ENCODE measurements at places on chromosomes 11 and 22.

GRCh38 chr11:109914038-109914437, 179.2 kb upstream of the ZC3H12C start:
- DNase-seq: no peak

DNA sequence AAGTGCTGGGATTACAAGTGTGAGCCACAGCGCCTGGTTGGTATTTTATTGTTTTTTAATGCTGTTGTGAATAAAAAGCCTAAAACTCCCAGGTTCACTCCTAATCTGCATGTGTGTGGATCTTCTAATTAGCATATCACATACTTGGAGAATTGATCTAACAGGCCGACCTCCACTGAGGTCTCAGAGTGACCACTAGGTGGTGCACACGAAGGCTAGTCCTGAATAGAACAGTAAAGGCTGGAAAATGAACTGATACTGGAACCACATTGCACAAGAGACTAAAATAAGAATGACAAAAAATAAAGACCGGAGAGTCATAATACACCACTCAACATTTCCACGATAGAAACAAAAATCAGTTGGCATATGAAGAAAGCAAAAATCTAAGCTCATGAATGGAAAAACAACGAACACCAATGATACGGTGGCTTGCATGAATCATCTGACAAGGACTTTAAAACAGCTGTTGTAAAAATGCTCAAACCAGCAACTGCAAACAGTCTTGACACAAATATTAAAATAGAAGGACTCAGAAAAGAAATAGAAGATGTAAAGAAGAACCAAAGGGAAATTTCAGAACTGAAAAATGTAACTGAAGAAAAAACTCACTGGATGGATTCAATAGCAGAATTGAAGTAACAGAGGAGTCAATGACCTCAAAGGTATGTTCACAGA, 19.2 kb downstream of the PIM3 start:
- DNase-seq: no peak

DNA sequence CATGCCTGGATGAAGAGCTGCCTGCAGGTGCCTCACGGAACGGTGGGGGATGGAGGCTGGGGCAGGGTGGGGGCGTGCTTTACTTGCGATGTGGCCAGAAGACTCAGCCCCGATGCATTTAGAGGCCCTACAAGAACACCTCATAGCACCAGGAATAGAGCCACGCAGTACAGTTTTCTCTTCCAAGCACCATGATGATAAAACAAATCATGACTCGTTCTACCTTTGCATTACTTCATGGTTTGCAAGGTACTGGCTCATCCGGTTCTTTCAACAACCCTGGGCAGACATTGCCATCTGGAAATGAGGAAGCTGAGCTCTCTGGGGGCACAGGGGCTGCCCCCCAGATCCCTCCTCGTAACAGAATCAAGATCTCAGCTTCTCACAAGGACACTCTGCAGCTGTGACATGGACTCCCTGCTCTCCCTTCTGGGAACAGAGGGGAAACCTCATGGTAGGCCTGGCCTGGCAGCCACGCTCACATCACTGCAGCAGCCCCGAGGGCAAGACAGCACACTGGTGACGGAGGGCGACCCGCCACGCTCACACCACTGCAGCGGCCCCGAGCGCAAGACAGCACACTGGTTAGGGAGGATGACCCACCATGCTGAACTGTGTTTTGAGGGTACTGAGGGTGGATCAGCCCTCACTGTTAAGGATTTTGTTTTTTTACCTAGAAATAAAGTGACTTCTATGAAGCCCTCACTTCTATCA, 46.9 kb downstream of the PHF21B start:
- no peak for DNase-seq

DNA sequence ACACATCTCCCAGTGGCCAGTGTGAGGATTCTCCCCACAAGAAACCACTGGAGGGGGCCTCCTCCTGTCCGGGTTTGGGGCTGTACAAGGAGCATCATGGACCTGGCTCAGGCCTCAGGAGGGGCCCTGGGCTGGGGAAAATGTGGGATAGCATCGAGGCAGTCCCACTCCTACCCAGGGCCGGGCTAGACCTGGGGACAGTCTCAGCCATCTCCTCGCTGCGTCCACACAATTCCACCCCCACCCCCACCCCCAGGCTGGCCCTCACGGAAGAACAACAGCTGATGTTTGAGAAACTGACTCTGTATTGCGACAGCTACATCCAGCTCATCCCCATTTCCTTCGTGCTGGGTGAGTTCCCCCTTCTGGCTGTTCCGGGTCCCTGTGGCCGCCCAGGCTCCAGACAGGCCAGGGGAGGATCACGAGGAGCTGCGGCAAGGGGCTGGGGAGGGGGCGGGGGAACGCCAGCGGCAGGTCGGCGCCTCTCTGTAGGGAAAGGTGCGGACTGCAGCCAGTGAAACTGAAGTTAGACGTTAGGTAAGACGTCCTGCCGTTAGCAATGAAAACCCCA, 4.8 kb downstream of the BEST1 start:
- peak; percentile 71 for DNase-seq

- DNase-seq: no peak
These were observed 907.5 kb upstream of the CCDC90B start for GRCh38 chr11:84193706-84194105.

DNA sequence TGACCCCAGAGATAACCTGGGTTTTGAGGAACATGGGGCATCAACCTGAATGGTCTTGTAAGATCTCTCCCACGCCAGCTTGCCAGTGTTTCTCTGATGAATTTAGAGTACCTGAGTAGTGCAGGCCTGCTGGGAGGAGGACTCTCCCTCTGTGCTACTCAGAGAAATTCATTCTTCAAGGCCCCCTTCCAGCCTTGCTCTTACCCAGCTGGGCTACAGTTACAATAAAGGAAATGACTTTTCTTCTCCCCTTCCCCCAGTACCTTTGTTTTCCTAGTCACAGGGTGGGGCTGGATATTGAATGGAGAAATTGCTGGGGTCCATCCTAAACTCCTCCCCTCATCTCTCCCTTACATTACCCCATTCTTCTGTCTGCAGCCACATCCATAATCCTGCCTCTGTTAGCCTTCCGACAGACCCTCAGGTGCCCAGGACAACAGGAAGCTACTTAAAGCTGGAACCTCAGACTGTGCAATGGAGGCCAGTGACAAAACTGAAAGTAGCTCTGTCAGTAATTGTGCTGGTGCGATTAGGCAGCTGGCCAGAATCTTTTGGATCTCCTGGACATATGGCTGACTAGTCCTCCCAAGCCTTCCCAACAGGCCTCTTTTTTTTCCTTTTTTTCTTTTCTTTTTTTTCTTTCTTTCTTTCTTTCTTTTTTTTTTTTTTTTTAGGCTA, 17.4 kb downstream of the LIMK2 start:
- DNase-seq: no peak

GRCh38 chr11:12137005-12137690, 26.8 kb downstream of the MICAL2 start:
- DNase-seq: peak; percentile 22

DNA sequence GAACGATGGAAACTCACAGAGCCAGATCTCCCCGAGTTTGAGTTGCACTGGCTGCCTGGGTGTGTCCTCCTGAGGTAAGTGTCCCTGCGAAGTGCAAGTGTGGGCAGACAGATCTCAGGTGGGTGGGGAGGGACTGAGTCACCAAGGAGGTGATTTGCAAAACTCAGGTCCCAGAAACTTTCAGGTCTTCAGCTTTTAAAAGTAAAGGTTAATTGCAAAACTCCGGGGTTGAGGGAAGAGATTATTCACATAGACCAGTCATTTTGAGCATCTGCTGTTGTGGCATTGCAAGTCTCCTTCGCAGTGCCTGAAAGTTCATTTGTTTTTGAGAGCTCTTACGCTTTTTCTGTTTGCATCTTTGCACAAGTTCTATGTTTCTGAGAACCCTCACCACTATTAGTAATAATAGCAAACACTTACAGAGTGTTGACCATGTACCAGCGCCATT, 7.1 kb downstream of the CD44 start:
- DNase-seq: no peak

- DNase-seq: no peak
These were observed 64.8 kb downstream of the TENM4 start for GRCh38 chr11:79375818-79376550.

DNA sequence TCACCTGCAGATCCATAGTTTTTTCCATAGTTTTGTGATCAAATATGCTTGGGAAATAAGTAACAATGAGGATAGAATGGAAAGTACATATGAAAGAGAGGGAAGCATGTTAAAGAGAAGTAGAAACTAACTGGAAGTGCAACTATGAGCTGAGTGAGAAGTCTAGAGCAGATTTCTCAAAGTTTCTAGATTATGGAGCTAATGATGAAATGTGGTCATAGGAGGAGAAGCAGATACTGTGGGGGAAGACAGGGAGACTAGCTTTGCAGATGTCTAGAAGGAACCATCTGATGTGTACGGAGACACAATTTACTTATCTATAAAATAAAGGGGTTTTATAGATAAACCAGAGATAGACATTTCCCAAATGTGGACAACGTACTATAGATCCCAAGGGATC, 37.1 kb downstream of the RELT start:
- DNase-seq: no peak

DNA sequence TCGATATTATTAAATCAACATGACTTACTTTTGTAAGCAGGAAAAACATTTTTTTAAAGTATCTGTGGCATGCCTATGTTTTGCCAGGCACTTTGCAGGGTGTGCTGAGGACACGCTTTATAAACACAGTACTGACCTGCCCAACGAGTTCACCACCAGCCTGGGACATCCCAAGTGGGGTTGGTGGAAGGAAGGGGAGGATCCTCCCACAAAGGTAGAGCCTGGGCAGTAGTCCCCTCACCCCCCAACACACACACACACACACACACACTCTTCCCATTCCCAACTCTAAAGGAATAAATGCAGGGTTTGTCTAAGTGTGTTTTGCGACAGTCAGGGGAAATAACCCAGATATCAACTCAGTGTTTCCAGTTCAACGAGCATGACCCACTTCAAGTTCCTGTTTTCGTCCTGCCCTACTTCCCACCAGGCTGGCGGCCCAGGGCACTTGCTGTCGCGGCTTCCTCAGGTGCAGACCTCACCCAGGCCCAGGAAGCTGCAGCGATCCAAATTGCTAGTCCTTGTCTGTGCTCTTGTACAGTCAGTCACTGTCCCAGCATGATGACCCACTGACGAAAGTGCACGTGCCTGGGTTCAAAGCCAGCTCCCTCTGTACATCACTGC, 3.1 kb downstream of the CERK start:
- DNase-seq: no peak

GRCh38 chr11:33692013-33692504, 8.6 kb downstream of the C11orf91 start:
- peak; percentile 91 for DNase-seq

- DNase-seq: no peak
These were observed 32.2 kb downstream of the C11orf91 start for GRCh38 chr11:33668468-33668825.

- DNase-seq: no peak
These were observed 12.8 kb downstream of the PARVG start for GRCh38 chr22:44193535-44193891.

- no peak for DNase-seq
These were observed 17.4 kb downstream of the LRRC32 start for GRCh38 chr11:76653012-76653673.

DNA sequence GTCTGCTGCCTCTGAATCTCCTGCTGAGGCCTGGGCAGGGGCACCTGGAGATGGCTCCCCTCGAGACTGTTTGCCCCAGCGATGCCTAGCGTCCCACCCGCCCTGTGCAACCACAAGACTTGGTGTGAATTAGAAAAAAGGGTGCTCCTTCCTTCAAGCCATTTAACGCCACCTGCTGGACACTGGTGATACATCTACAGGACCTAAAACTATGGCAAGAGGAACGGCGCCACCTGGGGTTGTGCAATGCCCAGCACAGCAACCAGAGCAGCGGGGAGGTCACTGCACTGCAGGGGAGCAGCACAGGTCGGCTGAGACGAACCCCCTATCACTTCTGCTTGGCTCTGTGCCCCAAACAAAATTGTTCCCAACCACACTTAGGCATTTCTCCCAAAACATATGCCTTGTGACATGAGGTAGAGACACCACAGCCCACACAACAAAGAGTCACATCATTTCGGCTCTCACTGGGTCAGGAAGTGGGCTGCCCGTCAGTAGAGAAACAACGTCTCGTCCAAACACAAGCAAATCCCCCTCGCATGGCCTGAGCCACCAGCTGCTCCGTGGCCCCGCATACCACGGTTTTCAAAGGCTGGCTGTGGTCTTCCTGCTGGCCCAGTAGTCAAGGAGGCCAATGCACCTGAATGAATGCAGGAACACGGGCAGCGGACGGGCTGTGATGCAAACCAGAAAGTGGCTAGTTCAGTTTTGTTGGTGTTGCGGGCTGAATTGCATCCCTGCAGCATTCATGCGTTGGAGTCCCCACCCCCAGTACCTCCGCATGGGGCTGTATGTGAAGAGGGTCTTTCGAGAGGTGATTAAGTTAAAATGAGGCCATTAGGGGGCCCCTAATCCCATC, 171.9 kb downstream of the SHANK2 start:
- peak; percentile 47 for DNase-seq

DNA sequence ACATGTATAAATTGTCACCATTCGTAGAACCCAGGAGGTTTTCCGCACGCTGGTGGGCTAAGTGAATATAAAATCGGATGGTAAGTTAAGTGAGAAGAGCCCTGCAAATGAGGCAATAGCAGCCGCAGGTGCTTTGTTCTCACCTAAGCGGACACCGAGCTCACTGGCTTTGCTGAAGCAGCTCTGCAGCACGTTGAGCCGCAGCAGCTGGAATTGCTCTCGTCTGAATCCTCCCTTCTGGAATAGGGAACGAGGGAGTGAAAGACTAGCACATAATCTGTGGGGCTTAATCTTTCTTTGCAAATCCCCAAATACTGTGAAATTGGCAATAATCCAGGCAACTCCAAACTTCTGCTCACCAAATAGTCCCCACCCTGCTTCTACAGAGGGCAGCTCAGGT, 488.1 kb downstream of the NTM start:
- no peak for DNase-seq

DNA sequence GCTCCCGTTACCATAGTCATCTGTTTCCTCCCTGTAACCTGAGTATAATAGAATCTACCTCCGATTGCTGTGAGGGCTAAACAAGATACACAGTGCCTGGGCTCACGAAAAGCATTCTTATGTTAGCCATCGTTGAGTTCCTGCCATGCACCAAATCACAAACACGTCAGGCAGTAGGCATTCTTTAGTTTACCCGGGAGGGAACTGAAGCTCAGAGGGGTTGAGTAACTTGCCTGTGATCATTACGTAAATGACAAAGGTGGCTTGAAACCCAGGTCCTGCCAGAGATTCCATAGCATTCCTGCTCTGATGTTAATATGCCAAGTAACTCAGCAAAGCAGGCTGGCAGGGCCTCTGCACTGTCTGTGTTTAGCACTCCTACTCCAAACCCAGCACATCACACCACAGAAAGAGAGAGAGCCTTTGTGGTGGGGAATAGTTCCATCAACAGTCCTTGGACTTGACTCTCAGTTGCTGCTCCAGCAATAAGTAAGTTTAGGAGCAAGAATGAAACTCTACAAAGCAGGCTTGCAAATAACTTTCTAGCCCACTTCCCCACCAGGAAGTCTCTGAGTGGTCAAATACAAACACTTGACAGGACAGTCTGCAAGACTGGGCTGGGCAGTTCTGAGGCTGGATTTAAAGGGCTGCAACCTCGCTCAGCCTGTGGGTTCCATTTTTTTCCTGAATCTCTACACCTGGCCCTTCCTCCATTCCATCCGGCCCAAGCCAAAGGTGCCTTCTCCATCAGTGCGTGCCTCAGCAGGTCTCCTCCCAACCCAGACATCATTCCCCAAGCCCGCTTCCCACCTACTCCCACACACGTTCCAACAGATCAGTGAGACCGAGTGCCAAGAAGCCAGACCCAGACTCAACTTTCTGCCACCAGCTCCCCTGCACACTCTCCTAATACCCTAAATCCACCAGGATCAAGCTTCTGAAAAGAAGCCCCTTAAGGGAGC, 1.1 kb downstream of the SCN2B start:
- DNase-seq: peak; percentile 40

- DNase-seq: no peak
These were observed 245.0 kb upstream of the POU2AF2 start for GRCh38 chr11:111000400-111001080.
